ENCODE measurements at places on chromosomes 5 and 9.

DNA sequence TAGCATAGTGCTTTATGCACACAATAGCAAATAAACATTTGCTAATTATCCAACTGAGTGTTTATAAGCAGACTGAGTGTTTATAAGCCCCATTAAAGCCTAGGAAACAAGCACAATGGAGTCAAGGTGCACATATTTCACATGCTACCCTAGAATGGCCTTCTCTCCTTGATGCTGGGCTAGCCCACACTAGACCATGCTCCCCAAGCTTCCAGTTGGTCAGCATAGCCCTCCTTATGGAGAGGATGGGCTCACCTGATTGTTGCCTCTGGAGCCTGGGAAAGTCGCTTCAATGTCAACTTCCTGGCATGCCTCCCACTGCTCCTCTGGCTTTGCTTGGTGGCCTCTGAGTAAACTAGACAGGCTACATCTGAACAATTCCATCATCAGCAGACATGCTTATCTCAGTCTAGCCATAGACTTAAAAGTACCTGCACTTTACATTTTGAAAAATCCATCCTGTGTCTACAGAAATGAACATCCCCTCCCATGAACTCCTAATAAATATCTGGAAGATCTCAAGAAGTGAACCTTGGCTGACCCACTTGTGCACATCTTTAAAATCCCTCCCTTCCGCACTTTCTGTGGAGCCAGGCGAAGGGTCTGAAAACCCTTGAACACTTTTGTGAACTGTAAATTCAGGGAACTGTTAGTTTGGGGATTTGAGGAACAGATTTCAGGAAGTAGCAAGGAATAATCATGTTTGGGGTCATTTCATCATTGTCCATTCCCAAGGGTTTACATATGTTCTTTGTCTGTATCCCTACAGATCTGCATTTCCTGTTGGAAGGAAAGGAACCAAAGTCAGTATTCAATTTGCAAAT, 486.6 kb downstream of the ARHGEF28 start:
- DNase-seq = no peak

- no peak for DNase-seq
Measured at GRCh38 chr5:759781-760362, 24.7 kb downstream of the ZDHHC11B start.

- DNase-seq = no peak
Measured at GRCh38 chr5:149150457-149150856, 9.2 kb downstream of the ABLIM3 start.

- DNase-seq = no peak
Measured at GRCh38 chr9:88646539-88647300, 111.7 kb downstream of the NXNL2 start.

DNA sequence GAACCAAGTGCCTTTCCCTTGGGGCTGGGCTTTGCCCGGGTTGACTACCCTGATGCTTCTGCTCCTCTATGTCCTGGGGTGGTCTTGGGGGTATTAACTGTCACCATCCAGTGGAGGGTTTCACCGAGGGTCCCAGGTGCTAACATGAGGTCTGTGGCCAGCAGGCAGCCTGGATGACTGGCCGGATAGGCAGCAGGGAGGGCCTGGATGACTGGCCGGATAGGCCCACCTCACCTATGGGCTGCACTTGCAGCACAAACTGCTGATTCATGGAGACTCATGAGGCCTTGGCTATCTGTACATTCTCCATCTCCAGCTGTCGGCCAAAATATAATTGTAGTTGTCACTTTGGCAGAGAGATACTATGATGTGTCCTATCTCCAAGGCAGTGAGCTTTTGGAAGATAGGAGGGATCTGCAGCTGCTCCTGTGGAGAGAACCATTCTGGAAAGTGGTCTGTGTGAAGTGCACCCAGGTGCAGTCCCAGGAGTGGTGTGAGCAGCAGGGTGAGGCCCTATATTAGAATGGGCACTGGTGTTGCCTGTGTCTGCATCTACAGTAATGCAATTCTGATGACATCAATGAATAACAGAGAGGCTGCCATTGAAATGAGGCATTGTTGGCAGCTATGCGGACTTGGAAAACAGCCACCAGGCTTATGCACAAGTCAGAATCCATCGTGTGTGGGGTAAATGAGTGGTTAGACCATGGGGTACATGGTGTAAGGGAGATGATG, 26.3 kb upstream of the CDKN2AIPNL start:
- DNase-seq = no peak

DNA sequence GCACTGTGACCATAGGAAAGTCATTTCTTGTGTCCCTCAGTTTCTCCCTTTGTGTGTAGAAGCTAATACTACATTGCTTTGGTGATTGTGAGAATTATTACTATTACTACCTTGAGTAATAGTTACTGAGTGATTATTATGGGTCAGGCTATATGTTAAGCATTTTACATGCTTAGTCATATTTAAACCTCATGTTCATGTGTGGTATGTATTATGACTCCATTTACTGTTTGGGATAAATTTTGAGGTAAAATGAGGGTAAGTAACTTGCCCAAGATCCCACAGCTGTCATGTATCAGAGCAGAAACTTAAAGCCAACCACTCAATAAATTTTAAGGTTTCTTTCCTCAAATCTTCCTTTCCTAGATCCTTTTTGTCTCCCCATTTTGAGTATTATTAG, 28.3 kb downstream of the SLF1 start:
- DNase-seq = no peak
